ENCODE measurements at places on chromosomes 2 and 18.
A peak's percentile ranks its signal among the peaks of the same experiment; 100 is the strongest.

GRCh38 chr2:100945930-100946607, 56.0 kb upstream of the RPL31 start:
- no peak for DNase-seq

DNA sequence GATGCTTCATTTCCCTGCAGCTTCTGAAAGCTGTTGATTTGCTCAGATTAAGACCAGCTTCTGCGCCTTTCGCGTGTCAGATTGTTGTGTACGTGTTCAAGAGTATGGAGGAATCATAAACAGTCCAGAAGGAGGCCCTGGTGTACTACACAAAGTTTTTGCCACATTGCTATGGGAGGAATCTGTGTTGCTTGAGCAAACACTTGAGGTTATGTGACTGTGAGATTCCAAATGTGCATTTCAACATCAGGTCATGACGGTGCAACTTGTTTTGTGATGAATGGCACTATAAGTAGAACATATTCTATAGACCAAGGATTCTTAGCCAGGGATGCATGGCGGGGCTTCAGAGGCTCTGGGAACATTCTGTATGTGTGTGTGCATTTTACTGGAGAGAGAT, 35.0 kb downstream of the SRSF7 start:
- no peak for DNase-seq

DNA sequence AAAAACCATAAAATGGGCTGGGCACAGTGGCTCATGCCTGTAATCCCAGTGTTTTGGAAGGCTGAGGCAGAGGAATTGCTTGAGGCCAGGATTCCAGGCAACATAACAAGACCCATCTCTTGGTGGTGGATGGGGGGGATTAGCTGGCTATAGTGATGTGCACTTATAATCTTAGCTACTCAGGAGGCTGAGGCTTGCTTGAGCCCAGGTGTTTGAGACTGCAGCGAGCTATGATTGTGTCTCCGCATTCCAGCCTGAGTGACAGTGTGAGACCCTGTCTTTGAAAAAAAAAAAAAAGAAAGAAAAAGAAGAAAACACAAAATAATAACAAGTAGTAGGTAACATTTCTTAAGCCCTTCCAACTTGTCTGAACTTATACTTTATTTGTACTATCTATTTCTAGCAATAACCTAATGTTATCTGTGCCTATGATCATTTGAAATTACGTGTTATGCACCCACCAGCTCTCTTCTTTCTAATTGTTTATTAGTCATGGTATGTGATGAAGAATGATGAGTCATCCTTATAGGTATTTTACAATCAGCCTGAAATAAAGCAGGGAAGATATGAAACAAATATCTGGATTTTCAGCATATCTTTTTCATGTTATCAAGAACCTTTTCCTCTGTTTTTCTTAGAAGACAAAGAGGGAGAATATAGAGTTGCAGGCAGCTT, 129.3 kb upstream of the UNC80 start:
- DNase-seq = no peak

- no peak for DNase-seq
These were observed 12.1 kb downstream of the RNF149 start for GRCh38 chr2:101296371-101296770.

GRCh38 chr2:155256803-155257202, 558.3 kb downstream of the KCNJ3 start:
- no peak for DNase-seq

DNA sequence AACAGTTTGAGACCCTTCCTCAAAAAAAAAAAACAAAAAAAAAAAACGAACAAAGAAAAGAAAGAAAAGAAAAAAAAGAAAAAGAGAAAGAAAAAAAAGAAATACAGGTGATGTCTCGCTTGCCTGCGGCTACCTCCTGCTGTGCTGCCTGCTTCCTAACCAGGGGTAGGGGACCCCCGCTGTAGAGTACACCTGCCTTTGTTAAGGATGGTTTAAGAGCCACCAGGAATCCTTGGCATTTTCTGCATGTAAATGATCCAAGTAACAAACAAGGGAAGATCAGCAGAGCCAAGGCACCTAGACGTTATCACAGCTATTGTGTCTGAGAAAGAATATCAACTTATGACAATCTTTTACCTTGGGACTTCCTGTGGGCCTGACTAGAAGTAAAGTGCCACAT, 856.8 kb upstream of the GCFC2 start:
- no peak for DNase-seq

GRCh38 chr2:37588316-37588777, 83.1 kb downstream of the CDC42EP3 start:
- DNase-seq = no peak

- no peak for DNase-seq
These were observed 44.9 kb upstream of the SLC3A1 start for GRCh38 chr2:44230378-44230777.

DNA sequence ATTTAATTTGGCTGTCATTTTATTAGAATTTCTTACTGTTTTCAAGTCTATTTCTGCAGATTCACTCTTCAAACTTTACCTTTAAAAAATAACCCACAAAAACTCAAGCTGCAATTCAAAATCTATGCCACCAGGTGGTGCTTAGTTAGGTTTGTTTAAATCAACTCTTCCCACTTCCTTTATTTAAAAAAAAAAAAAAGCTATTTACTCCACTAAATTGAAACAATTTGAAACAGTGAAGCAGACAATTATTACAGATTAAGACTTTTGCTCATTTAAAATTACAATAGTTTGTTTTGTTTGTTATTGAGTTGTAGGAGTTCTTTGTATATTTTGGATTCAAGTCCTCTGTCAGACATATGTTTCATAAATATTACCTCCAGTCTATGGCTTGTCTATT, 300.0 kb downstream of the PDE11A start:
- no peak for DNase-seq

DNA sequence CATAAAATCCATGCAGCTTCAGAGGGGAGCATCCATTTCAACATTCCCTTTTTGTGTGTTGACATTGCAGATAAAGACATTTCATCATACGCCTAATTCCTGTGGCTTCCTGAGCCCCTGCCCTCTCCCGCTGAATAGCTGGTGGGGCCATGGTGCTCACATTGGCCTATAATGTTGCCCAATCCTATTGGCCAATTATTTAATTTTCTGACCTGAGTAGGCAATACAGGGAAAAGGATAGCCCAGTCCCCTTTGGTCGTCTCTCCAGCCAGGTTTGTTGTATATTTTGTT, 163.8 kb upstream of the MYCN start:
- no peak for DNase-seq

GRCh38 chr2:230793572-230794359, 71.0 kb upstream of the ITM2C start:
- peak; percentile 74 for DNase-seq

- no peak for DNase-seq
These were observed 21.2 kb downstream of the WDFY1 start for GRCh38 chr2:223923976-223924375.

DNA sequence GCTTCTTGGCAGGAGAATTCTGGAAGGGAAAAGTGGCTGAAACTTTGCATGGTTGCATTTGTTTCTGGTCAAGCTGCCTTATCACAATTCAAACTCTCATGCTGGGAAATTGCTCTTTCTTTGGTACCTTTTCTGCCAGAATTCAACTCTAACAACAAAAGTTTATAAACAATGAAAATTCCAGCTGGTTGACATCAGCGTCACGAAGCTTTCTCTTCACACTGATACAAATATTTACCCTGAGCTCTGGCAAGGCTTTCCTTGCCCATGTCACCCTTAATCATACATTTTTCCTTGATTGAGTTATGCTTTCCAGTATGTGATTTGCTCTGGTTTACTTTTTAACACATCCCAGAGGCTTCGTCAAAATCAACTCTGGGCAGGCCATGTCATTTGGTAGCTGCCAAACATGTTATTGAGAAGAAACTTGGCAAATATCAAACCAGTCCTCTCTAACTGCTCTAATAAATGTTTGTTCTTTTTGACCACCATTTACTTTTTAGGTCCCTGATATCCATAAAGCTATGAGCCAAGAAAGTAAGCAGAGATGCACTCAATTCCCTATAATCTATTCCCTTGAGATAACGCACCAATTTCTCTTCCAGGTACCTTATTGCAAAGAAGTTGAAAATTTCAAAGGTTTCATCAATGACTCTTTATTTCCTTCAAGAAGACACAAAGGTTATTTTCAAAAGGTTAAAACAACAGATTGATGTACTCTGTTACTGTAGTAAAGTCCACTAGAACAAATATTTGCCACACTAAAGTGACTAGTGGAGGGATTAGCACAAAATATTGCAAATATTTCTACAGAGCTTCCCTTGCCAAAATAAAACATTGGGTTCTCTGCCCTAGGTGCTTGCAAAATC, 1241.1 kb upstream of the ZEB2 start:
- peak; percentile 64 for DNase-seq

GRCh38 chr2:135840601-135841000, 3.6 kb upstream of the LCT start:
- DNase-seq = no peak

DNA sequence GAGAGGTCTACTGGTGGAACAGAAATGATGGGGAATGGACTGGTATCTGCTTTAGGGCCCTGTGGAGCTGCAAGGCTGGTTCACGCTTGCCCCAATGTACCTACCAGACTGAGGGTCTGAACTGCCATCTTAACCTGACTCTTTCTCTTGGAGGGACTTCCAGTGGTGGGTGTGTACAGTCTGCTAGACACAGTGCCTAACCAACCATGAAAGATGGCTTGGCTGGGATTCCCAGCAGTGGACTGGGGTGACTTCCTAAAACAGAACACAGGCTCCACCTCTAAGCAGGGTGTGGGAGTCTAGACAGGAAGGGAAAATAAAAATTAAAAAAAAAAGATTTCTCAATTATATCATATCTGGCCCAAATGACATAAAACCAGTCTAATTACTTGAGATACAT, 25.5 kb upstream of the MYO3B start:
- no peak for DNase-seq

- DNase-seq = no peak
These were observed 67.2 kb upstream of the ATL2 start for GRCh38 chr2:38444247-38444646.

DNA sequence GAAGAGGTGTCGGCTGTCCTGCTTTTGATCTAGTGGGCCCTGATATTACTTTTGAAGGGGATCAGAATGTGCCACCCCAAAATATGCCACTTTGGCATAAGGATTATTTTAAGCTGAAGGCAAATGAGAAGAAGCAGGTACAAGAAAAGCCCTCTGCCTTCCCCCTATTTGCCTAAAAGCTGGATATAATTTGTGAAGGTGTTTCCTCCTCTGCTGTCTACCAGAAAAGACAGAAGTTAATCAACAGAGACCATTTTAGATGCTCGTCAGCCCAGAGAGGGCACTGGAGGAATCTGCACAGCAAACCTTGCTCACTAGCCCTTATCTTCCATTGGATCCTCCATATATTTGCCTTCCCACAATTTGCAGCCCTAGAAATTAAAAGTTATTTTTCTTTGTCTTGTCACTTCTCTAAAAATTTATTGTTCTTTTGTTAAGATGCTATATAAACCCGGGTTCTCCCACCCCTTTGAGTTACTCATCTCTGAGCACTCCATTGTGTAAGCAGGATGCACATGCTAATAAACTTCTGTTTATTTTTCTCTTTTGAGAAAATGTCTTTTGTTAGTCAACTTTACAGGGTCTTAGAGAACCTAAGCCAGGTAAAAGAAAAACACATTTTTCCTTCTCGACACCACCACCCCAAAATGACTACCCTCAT, 163.2 kb upstream of the SLC1A4 start:
- DNase-seq = no peak

DNA sequence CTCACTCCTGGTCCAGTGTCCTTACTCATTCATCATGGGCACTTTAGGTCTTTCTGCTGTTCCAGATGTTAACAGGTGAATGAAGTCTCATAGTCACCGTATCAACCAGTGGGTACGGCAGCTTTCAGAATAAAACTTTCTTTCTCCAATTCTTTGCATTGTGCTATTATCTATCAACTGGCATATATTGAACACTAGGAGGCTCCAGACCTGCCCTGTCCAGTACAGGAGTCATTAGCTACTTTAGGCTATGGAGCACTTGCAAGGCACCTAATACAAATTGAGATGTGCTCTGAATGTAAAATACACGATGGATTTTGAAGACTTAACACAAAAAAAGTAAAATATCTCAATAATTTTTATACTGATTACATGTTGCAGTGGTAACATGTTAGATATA, 43.2 kb upstream of the NEB start:
- DNase-seq = no peak

- DNase-seq = no peak
These were observed 199.1 kb upstream of the CELF4 start for GRCh38 chr18:37764541-37765288.

DNA sequence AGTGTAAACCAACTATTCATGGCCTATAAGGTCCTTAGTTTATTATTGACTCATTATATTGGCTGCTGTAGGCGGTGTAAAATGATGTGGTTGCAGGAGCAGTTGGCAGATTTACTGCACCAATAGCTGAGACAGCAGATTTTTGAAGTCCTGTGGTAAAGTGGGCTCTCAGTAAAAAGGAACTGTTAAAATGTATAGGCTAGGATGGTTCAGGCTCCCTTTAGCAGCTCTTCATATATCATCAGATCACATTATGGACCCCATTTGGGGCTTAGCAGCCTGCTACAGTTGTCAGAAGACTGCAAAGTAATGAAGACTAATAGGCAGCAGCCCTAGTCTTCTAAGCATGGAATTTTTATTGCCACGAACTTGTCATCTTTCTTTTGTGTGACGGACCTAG, 27.8 kb downstream of the MTX2 start:
- no peak for DNase-seq

DNA sequence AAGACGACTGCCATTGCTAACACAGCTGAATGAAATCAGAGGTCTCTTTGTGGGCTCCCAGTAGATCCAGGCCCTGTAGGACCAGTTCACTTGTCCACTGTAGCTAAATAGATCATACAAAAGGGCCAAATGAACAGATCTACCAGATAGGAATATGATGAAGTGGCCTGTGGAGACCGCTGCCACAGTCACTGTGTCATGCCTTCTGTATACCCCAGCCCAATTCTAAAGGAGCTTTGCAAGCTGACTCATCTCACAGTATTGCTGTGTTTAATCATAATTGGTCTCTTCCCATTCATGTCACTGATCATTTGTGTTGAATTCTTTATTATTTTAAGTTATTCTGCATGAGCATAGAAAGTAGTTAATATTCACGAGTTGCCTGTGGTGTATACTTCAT, 125.8 kb downstream of the MTCL1 start:
- DNase-seq = no peak

- DNase-seq = peak; percentile 29
These were observed 419.0 kb downstream of the NBAS start for GRCh38 chr2:15142069-15142689.

- DNase-seq = no peak
These were observed 10.0 kb downstream of the CAPN10 start for GRCh38 chr2:240596491-240596931.

GRCh38 chr2:234951664-234952269, at the start of gene SH3BP4:
Gene SH3BP4, plus strand, starts transcription at chr2:234952017. Its CDS starts 82,986 bp downstream, at chr2:235035003.
- peak; percentile 91 for DNase-seq

GRCh38 chr2:105129722-105130232, 91.9 kb downstream of the MRPS9 start:
- no peak for DNase-seq
